CD4-positive, alpha-beta T cell treated with Interleukin-2 at 100 ng/mL for 4 hours (primary cell): ENCODE measurements at places on chromosomes 1 and 21.

- DNase-seq: no peak
Observed at GRCh38 chr21:39518847-39519210, 67.1 kb downstream of the SH3BGR start.

DNA sequence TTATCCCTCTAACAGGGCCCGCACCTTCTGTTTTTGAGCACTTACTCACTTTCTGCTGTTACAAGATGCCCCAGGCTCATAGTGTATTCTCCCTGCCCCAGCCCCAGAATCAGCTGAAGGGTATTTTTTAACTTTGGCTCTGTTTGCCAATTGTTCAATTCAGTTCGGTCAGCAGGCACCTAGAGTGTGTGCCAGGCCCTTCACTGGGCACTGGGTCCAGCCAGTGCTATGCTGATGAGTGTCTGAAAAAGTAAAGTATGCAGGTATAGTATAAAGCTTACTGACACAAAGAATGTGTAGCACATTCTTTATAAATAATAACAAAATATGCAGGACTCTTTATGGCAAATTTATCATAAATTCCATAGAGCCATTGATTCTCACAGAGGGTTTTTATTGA lies 35.0 kb downstream of the FHAD1 start:
- no peak for DNase-seq

- no peak for DNase-seq
Observed at GRCh38 chr1:166193057-166193698, 26.4 kb upstream of the FAM78B start.

DNA sequence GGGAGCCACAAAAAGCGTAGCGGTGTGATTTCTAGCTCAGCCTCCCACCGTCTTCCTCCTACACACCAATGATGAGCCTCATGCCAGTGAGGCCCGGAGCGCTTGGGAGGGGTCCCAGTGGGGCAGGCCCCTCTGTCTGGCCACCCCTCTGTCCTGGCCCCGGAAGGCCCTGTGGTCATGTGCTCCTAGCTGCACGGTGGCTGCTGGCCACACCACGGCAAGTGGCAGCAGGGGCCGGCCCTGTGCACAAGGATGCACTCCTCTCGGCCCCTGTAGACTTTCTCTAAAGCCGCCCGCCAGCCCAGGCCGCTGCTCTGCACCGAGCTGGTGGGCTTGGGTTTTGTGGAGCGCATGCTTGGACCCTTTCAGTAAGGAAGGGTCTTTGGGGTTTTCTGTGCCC lies 53.6 kb downstream of the KCNAB2 start:
- DNase-seq: no peak

DNA sequence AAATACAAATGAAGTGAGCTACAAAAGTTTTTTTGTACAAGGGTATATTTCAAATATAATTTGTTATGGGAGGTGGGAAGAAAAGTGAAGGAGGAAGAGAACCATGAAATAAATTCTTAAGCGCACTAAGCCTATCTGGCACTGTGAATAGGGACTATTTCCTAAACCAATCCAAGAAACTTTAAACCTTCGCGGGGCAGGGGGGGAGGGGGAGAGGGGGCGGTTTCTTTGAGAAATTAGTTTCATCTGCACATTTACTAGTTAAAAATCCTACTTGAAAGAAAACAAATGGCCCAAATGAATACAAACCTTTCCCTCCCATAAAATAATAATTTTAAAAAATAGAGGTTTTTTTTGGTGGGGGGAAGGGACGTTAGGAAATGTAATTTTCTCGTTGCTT lies 364 bp downstream of the GOLPH3L start:
- DNase-seq: no peak

- DNase-seq: no peak
Observed at GRCh38 chr1:89808441-89809117, 12.3 kb upstream of the LRRC8D start.

- no peak for DNase-seq
Observed at GRCh38 chr21:27532076-27532475, 565.2 kb upstream of the ADAMTS5 start.

DNA sequence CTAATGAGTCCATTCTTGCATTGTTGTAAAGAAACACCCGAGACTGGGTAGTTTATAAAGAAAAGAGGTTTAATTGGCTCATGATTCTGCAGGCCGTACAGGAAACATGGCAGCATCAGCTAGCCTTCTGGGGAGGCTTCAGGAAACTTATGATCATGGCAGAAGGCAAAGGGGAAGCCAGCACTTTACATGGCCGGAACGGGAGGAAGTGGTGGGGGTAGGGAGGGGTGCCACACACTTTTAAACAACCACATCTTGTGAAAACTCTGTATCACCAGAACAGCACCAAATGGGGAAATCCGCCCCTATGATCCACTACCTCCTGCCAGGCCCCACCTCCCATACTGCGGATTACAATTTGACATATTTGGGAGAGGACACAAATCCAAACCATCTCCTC lies 43.9 kb downstream of the NOS1AP start:
- no peak for DNase-seq

DNA sequence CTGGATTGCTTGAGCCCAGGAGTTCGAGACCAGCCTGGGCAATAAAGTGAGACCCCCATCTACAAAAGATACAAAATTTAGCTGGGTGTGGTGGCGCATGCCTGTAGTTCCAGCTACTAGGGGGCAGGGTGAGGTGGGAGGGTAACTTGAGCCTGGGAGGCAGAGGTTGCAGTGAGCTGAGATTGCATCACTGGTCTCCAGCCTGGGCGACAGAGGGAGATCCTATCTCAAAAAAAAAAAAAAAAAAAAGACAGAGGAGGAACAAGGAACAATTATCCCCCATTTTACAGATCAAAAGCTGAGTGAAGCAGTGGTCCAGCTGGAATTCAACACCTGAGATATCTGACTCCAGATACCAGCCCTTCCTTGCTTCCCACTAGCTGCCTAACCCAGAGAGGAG lies 34.8 kb downstream of the L1TD1 start:
- no peak for DNase-seq
